ENCODE measurements at places on chromosomes 4 and X. TPM values are rescaled to one million over a fixed set of nuclear protein-coding genes. Genes with fewer than 3 reads are reported as not detected.

Gene UGT2B11
- 0.13 TPM for total RNA-seq

Gene GSX2
- not detected for total RNA-seq

Gene RGN
- 29.6 TPM for total RNA-seq

Gene PPP1R3F
- total RNA-seq, result 15.7 TPM

Gene FGFR3
- 0.81 TPM for total RNA-seq

DNA sequence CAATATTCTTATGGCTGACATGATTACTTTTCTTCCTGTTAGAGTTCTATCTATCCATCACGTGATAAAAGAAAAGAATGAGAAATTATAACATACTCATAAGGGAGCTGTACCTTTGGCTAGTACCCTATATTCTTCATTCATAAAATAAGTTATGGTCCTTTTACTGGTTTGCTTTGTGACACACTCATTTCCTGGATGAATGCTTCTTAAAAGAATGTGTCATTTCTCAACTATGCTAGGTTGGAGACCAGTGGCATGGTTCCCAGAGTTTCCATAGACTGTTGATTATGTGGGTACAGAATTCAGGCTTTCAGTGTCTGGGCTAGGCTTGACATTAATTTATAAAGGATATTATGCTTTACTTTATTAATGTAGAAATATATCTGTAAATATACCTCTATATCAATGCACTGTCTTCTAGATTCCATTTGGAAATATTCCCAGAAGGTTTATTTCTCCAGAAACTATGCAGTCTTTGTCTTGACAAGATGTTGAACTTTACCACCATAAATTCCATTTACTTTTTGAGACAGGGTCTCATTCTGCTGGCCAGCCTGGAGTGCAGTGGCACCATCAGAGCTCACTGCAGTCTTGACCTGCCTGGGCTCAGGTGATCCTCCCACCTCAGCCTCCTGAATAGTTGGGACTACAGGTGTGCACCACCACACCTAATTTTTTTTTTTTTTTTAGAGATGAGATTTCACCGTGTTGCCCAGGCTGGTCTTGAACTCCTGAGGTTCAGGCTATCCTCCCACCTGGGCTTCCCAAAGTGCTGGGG, 23.8 kb downstream of the NUDT6 start:
- H3K27ac ChIP-seq, result no peak overlapping the region
- peaks cover 8% of the 10 kb centered on the region for H3K4me1 ChIP-seq
- H3K4me3 ChIP-seq, result no peak overlapping the region
- no peaks in the 10 kb centered on the region for H3K27me3 ChIP-seq
- H3K36me3 ChIP-seq, result no peaks in the 10 kb centered on the region
- DNase-seq, result peak; percentile 71

DNA sequence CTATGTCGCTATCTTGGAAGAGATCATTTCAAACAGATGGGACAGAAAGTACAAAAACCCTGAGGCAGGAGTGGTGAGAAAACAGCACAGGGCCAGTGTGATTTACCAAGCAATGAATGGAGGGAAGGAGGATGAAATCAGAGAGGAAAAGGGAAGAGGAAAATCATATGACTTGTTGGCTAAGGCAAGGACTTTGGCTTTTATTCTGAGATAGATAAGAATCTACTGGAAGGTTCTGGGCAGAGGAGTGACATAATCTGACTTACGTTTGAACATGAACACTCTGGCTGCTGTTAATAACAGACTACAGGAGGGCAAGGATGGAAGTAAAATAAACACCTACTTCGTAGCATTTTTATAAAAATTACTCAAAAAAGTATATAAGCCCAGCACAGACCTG, 207.8 kb upstream of the SLC7A11 start:
- no peaks in the 10 kb centered on the region for H3K27me3 ChIP-seq
- no peaks in the 10 kb centered on the region for H3K4me1 ChIP-seq
- no peak overlapping the region for H3K4me3 ChIP-seq
- no peak for DNase-seq

- no peaks in the 10 kb centered on the region for H3K36me3 ChIP-seq
- no peak for DNase-seq
- no peak overlapping the region for H3K27ac ChIP-seq
- no peak overlapping the region for H3K4me3 ChIP-seq
- no peaks in the 10 kb centered on the region for H3K27me3 ChIP-seq
- no peaks in the 10 kb centered on the region for H3K4me1 ChIP-seq
Measured at GRCh38 chr4:99983289-99983943, 33.3 kb upstream of the H2AZ1 start.

- DNase-seq, result no peak
- H3K27ac ChIP-seq, result no peak overlapping the region
- no peaks in the 10 kb centered on the region for H3K36me3 ChIP-seq
- H3K4me1 ChIP-seq, result peaks cover 17% of the 10 kb centered on the region
- no peak overlapping the region for H3K4me3 ChIP-seq
Measured at GRCh38 chr4:679629-680028, 5.3 kb downstream of the MYL5 start.

DNA sequence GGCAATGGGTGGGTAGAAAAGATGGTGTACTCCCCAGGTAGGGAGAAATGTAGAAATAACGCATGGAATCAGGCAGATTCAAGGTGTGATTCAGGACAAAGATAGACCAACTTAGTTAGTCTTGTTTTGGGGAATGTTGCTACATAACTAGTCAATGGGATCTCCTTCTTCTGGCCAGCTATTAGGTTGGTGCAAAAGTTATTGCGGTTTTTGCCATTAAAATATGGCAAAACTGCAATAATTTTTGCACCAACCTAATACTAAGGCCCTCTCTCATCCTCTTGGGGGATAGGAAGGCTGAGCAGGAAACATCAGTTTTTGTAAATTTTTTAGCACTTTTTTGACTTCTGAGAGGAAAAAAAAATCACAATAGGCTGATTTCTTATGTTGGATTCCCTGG, 23.2 kb downstream of the CYBB start:
- no peak overlapping the region for H3K27ac ChIP-seq
- no peaks in the 10 kb centered on the region for H3K27me3 ChIP-seq

- no peak overlapping the region for H3K4me3 ChIP-seq
- H3K36me3 ChIP-seq, result no peaks in the 10 kb centered on the region
- DNase-seq, result no peak
- no peaks in the 10 kb centered on the region for H3K4me1 ChIP-seq
- H3K27ac ChIP-seq, result no peak overlapping the region
Measured at GRCh38 chrX:150005027-150005426, 66.7 kb upstream of the EOLA2 start.

DNA sequence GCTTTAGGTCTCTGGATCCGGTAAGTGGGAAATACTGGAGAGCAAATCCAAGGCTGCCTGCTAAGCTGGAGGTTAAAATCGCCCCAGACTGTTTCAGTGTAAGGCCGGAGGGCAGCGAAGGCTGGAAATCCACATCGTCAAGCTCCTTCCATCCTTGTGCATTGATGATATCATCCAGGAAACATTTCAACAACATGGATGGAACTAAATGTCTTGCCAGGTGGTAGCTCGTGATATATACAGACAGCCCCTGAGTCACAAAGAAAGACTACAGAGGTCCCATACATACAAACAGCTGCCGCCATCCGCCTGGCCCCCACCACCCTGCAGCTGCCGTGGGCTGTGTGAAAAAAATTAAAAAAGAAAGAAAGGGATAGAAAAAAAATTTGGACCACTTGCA, 148.9 kb upstream of the RBPJ start:
- H3K36me3 ChIP-seq, result no peaks in the 10 kb centered on the region
- DNase-seq, result no peak
- no peak overlapping the region for H3K4me3 ChIP-seq
- peaks cover 9% of the 10 kb centered on the region for H3K4me1 ChIP-seq
- H3K27ac ChIP-seq, result no peak overlapping the region
- no peaks in the 10 kb centered on the region for H3K27me3 ChIP-seq

GRCh38 chr4:108527723-108528122, 92.7 kb upstream of the RPL34 start:
- H3K27me3 ChIP-seq, result no peaks in the 10 kb centered on the region
- no peak overlapping the region for H3K4me3 ChIP-seq
- DNase-seq, result no peak
- H3K27ac ChIP-seq, result no peak overlapping the region
- no peaks in the 10 kb centered on the region for H3K36me3 ChIP-seq
- H3K4me1 ChIP-seq, result no peaks in the 10 kb centered on the region

DNA sequence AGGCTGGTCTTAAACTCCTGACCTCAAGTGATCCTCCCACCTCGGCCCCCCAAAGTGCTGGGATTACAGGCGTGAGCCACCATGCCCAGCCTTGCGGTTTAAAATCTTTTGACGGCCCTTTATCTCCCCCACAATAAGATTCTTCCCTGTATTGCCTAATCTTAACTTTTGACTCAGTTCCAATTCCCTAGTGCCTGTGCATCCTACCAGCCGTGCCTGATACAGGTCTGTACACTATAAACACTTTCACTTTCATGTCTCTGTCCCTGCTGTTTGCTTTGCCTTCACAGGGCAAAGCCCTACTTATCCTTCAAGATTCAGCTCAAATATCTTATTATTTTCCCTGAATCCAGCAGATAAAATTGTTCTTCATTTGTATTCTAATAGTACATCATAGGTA, 74.6 kb downstream of the WDR44 start:
- H3K27ac ChIP-seq, result no peak overlapping the region
- no peaks in the 10 kb centered on the region for H3K4me1 ChIP-seq
- peak; percentile 12 for DNase-seq
- H3K4me3 ChIP-seq, result no peak overlapping the region
- H3K27me3 ChIP-seq, result no peaks in the 10 kb centered on the region

DNA sequence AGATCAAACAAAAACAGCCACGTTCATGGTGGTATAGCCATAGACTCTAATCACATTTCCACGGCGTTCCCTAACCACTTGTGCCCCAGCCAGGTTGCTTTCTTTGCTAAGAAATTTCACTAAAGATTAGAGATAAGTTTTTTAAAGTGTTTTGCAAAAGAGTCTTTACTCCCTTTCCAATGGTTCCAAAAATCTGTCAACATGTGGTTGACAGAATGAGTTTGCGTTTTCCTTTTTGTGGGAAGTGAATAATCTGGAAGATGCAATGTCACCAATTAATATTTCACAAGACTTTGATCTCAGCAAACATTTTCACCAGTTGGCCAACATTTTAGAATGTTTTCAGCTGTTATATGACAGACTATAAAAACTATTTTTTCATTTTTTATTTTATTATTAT, 35.3 kb downstream of the CXCL1 start:
- DNase-seq, result no peak
- H3K4me3 ChIP-seq, result no peak overlapping the region

All from thyroid gland (tissue), 4 donors.